ENCODE measurements at places on chromosomes 13 and 19. TPM values are rescaled to one million over a fixed set of nuclear protein-coding genes. Genes with fewer than 3 reads are reported as not detected.

Gene EID2
- total RNA-seq = 18.2 TPM

Gene ZNF682
- total RNA-seq = 4.8 TPM

Gene KASH5
- total RNA-seq = not detected

Gene MRI1
- 43.4 TPM for total RNA-seq

Gene UFM1
- total RNA-seq = 55.7 TPM

Gene DMWD
- total RNA-seq = 35.1 TPM

Gene ATP1A3
- total RNA-seq = 0.95 TPM

Gene USHBP1
- 0.22 TPM for total RNA-seq

Gene APOC1
- not detected for total RNA-seq

Gene DMKN
- not detected for total RNA-seq

Gene DPF1
- 0.41 TPM for total RNA-seq

Gene BBC3
- 22.0 TPM for total RNA-seq

Gene PSENEN
- 63.1 TPM for total RNA-seq

Gene ZNF493
- total RNA-seq = 18.0 TPM

Gene ATP4B
- total RNA-seq = not detected

Gene KLK4
- total RNA-seq = not detected

Gene SPPL2B
- 88.7 TPM for total RNA-seq

Gene C3
- 8.9 TPM for total RNA-seq

Gene NOTCH3
- not detected for total RNA-seq

Gene NFIC
- 12.7 TPM for total RNA-seq

Gene FUT2
- total RNA-seq = not detected
